ENCODE measurements at places on chromosomes 11 and 22.

DNA sequence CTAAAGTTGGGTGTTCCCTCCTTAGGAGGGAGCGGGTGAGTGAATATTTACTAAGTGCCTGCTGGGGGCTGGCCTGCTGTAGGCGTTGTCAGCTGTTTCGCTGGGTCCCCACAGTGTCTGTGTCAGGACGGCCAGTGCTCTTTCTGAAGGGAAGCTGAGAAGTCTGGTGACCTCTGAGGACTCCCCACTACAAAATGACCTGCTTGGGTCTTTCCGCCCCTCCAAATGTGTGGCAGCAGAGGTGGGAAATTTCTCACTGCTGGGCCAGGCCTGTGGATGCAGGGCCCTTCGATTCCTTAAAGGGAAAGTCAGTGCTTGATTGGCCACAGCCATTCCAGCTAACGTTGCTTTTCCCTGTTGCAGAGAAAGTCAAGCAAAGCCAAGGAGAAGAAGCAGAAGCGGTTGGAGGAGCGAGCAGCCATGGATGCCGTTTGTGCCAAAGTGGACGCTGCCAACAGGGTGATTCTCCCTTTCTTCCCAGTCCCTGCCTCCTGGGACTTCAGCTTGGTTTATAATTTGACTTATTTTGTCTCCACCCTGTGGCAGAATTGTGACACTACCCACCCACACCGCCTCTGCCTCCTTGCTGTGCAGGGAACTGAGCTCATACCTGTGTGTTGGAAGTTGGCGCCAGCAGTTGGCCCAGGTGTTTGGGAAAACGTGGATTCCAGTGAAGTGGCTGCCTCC, 6.8 kb downstream of the NAA40 start:
- peak; percentile 35 for DNase-seq

GRCh38 chr11:117559698-117560097, 232.0 kb downstream of the CEP164 start:
- no peak for DNase-seq

DNA sequence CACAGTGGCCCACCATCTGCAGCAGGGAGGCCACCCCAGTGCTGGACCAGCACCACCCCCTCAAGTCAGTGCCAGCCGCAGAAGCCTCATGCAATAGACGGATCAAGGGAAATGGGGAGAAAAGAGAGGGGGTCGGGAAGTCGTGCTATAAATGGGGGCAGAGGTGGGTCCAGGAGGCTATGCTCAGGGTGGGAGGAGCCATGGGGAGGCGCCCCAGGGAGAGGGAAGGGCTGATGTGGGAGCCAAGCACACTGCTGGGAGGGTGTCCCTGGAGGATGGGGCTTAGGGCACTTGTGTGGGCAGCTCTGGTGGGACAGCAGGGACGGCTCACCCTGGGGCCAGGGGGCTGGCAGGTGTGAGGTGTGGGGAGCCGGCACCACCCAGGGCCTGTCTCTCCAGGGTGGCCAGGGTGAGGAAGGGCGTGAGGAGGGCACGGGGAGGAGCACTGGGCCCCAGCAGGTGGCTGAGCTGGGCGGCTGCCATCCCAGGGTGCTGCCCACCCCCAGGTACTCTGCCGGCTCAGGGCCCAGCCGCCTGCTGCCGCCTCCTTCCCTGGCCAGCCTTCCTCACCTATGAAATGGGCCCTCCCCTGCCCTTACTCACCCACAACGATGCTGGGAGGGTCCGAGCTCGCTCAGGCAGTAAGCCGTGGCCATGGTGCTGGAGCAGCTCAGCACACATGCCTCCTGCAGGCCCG, 18.0 kb downstream of the PHLDA2 start:
- no peak for DNase-seq

DNA sequence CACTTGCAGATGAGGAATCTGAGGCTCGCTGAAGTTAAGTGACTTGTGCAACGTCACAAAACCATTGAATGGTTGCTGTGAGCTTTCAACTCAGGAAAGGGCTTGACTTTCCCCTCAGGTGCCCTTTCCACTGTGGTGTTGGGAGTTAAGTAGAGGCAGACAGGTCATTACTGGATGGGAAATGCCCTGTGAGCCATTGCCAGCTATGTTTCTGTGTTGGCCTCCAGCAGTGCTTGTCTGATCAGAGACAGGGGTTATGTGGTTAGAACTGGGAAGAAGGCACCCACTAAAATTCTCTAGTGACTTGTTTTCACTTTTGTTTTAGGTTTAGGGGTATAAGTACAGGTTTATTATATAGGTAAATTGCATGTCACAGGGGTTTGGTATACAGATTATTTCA, 96.6 kb downstream of the FDX1 start:
- no peak for DNase-seq

DNA sequence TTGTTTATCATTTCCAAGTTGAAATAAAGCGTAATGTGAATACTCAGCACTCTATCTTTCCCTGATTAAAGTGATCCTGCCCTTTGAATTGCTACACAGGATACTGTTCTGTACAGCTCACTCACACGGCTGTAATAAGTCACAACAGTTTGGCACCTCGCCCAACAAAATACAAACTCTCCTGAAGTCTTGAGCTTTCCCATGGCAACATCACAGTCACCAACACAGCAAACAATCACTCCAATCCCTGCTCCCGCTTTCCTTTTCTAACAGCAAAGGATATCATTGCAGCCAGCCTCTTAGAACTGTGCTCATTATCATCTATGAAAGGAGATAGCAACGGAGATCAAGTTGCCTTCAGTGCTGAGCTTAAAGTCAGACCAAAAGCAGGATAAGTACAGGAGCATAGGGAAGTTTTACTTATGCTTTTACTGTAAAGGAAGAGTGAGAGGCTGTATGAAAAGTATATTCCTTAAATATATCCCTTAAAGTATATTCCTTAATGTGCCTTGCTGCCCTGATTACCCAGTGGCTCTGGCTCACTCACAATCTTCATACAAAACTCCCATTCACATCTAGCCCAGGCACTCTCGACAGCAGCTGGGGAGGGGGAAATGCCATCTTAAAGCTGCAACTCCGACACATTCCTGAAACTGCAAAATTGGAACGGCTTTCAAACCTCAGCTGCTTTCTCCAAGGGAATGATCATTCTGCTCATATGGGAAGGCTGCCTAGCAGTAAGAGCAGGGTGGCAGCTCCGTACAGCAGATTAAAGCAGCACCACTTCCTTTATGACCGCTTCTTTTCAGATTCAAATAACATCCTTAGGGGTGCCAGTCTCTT, 35.8 kb downstream of the MAML2 start:
- peak; percentile 83 for DNase-seq

- DNase-seq, result no peak
Observed at GRCh38 chr11:61090982-61091372, 11.3 kb upstream of the CD5 start.

DNA sequence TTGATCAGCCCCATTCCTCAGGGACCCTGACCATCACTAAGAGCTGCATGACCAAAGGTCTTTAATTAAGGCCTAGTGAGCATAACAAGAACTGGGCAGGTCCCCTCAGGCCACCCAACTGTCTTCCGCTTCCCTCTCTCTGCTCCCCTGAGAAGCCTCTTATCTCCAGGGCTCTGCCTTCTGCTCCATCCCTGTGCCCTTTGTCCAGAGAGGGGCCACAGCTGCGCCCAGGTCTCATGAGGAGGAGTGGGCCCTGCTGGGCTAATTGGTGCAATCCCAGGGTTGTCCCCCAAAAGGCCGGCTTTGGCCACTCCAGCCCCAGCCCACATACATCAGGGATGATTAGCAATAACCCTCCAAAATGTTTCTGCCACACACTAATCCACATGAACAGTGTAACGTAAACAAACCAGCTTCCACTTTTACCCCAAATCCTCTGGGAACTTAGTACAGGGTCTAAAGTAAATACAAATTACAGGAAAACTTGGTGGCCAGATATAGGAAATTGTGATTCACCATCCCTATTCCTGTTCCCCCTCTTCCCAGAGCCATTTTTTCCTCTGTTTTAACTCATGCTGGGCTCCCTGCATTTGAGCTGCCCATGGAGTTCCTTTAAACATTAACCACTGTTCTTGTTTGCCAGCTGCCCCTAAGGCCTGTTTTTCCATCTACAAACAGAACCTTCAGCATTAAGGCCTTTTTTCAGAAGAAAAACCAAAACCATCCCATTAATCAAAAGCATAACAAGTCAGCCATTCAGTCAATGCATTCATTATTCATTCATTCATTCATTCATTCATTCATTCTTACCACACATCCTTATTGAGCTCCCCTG, 34.6 kb upstream of the CAVIN3 start:
- no peak for DNase-seq

- no peak for DNase-seq
Observed at GRCh38 chr11:124897674-124898262, at the start of gene ROBO4. TSS of gene ROBO4 (minus strand) at chr11:124897865. CDS start at chr11:124897795, 70 bp downstream.
